ENCODE measurements at places on chromosomes 11 and 22.

DNA sequence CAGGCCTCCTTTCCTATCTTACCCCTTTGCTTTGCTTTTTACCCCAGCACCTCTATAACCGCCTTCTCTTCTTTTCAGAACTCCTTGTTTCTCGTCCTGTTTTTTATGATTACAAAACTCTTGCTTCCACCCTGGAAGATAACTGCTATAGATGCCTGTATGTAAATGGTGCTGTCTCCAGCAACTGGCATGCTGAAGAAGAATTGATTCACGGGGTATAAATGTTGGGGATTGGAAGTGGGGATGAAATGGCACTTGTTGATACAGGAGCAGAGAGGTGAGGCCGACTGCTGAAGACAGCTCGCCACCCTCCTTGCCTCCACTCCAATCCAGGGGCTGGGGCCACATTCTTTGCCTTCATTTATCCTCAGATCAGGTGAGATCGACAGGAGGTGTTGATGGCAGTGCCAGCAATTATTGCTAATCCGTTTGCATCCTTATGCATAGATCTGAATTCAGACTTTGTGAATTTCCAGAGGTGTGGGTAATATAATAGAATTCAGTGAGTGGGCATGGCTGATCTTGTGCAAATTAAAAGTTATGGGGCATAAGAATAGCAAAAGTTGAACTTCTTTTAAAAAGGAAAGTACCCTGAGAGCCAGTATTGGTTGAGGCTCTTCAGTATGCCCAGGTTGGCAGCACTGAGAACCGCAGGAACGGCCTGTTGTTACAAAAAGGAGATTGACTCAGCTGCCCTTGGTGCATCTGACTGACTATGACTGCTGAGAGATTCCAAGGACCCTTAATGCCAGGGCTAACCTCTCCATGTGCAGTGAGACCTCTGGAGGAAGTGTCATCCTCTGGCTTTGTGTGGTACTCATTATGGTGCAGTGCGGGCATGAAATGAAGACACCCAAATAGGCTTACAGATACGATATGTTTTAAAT is 5.3 kb downstream of the NEAT1 start:
- peak; percentile 86 for DNase-seq

GRCh38 chr22:25143156-25144076 is 56.2 kb upstream of the CRYBB3 start:
- DNase-seq, result no peak

- no peak for DNase-seq
Measured at GRCh38 chr11:103946793-103947545, 89.5 kb upstream of the DDI1 start.

GRCh38 chr22:17429516-17429915 is 60.3 kb downstream of the CECR2 start:
- DNase-seq, result no peak

DNA sequence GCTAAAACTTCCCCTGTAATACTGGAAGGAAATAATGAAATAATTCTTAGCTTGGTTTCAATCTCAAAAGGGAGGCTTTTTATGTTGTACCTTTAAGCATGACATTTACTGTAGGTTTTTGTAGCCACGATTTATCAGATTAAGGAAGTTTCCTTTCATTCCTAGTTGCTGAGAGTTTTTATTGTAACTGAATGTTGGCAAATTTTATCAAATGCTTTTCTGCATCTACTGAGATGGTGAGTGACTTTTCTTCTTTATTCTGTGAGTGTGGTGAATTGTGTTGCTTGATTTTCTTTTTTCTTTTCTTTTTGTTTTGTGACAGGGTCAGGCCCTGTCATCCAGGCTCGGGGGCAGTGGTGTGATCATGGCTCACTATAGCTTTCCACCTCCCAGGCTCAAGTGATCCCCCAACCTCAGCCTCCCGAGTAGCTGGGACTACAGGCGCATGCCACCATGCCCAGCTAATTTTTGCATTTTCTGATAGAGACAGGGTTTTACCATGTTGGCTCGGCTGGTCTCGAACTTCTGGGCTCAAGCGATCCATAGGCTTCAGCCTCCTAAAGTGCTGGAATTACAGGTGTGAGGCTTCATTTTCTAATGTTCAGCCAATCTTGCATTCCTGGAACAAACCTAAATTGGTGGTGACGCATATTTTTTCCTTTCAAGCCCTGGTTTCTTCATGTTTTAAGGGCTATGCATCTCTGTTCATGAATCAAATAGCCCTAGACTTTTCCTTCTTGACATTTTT is 26.2 kb downstream of the SUSD2 start:
- DNase-seq, result no peak

DNA sequence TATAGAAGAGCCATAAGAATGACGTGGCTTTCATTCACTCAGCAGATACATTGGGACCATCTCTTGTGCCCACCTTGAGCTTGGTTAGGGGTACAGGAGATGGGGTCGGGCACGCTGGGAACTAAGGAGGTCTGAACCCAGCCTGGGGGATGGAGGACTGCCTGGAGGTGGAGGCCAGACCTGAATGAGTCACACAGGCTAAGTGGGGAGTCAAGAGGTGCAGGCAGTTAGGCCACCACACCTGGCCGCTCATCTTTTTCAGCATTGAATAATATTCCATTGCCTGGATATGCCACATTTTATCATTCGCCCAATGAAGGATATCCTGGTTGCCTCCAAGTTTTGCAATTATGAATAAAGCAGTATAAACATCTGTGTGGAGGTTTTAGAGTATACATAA is 3.8 kb upstream of the PPIL2 start:
- no peak for DNase-seq

DNA sequence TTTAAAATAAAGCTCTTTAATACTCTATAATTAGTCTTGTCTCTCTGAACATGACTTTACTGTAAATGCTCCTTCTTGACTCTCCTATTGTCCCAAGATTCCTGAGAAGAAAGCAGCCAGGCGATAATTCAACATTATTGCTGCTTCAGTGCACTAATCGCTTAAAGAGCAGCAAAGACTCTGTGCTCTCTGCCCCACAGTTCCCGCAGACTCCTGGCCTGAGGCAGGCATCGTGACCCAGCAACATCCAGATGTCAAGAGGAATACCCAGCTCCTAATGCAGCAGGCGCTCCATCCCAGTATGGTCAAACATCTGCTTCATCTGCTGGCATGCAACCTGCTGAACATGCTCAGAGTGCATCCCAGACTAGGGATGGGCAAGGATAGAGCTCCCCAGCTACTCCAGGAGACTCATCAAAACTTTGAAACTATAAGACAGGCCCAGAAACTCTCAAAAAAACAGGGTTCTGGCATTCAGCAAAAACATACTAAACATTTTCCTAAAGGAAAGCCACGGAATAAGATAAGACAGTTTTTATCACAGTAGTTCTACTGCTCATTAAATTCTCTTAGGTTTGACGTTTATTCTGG is 270.0 kb downstream of the SOX6 start:
- no peak for DNase-seq

- DNase-seq, result no peak
Measured at GRCh38 chr11:23755769-23756168, 741.1 kb upstream of the LUZP2 start.

GRCh38 chr11:96339706-96340554 is 3.1 kb downstream of the MAML2 start:
- DNase-seq, result no peak

DNA sequence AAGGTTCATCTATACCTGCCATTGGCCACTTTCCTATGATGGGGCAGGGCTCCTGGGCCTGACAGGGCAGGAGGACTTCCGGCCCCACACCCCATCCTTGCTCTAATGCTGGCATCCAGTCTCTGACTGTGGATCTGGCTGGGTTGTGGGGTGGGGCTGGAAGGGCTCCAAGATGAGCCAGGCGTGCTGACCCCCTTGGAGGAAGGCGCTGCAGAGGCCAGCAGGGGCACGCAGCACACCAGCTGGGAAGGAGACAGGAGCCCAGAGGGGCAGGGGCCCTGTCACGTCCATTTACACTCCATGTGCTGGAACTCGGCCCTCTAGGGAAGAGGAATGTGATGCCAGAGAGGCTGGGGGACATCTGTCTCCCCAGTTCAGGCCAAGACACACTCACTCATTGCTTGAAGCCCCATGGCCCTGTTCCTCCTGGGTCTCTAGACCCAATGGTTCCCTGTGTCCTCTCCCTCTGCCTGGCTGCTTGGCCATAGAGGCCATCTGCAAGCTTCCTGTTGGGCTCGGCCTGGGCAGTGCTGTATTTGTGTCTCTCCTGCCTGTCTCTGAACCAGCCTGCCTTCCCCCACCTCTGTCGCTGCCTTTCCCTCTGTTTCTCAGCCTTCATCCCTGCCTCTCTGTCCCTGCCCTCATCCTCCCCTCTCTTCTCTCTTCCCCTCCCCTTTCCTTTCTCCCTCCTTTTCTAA is 67.5 kb upstream of the NECTIN1 start:
- DNase-seq, result no peak

DNA sequence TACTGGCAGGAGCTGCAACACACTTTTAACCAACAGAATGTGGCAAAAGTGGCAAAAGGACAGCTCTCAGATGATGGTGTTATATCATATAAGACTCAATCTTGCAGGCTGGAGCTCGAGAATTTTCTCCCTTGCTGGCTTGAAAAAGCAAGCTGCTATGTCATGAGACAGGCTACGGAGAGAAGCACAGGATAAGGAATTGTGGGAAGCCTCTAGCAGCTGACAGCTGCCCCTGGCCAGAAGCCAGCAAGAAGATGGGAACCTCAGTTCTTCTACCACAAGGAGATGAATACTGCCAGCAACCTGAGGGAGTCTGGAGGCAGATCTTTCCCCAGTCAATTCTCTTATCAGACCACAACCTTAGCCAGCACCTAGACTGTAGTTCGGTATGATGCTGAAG is 24.6 kb downstream of the FXYD6 start:
- no peak for DNase-seq

GRCh38 chr22:30806391-30806861 is 111.8 kb downstream of the OSBP2 start:
- DNase-seq, result no peak

GRCh38 chr11:124346311-124346955 is 26.4 kb upstream of the OR8D2 start:
- DNase-seq, result no peak

GRCh38 chr22:37288521-37288920 is 6.2 kb downstream of the CYTH4 start:
- no peak for DNase-seq

- DNase-seq, result no peak
Measured at GRCh38 chr11:112165049-112165448, 1.2 kb upstream of the IL18 start.

DNA sequence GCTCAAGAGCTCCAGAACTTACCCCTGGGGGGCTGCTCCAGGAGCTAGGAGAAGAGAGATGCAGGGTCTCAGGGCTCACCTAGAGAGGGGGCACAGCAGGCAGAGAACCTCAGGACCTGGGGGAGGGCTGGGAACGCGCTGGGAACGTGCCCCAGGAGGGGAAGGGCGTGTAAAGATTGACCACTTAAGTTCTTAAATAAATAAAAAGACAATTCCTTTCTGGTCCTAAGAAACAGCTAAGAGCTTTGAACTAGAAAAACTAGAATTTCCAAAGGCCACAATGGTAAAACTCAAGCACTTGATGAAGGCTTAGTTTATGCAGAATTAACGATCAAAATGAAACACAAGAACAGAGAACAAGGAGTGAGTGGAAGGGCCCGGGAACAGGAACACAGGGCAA is 89.1 kb downstream of the CELSR1 start:
- DNase-seq, result no peak

DNA sequence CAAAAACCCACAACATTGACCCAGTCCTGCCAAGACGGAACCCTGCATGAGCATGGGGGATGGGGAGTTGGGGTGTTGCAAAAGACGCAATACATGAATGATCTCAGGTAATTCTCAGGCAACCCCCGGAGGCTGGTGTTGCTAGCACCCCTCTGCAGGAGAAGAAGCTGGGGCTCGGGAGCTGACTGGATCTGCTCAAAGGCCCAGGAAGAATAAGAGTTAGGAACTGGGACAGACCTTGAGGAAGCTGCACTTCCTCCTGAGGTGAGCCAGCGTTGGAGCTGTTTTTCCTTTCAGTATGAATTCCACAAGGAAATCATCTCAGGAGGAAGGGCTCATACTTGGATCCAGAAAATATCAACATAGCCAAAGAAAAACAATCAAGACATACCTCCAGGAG is at the start of gene KRTAP5-9:
Gene KRTAP5-9 (plus strand): TSS at position 301 of the 400 bp plus-strand sequence. CDS start 238 bp downstream, outside the sequence.
- no peak for DNase-seq

GRCh38 chr11:81888391-81888790 is 845.3 kb downstream of the FAM181B start:
- no peak for DNase-seq

DNA sequence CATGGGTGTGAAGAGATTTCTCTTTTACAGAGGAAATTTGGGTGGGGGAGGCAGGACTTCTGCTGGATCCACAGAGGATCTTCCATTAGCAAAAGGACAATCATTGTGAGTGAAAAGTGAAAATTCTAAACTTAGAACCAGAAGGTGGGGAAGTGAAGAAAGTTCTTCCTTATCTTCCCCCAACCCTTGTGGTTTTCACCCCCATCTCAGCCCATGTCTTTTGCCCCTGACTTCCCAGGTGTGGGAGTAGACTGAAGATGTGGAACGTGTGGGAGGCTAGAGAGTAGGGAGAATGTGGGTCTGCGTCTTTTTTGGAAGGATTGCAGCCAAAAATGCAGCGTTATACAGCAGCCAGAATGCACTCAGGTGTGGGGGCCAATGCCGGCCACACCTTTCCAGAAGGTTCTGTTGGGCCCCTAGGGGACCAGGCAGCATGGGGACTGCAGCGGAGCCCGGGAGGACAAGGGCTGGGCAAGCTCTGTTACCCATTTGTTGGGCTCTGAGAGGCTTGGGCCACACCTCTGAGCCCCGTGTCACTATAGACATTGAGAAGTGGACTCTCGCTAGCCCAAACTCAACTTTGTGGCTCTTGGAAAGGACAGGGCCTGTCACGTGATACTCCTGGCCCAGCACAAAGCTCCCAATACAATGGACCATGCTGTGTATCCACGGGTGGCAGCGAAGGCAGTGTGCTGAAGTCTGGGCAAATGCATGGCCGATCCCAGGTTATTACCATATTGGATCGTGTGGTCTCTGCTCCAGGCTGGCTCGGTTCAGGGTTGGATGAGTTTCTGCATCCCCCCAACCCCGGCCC is 32.8 kb upstream of the LINC01488 start:
- no peak for DNase-seq

GRCh38 chr11:32902089-32902665 is 9.6 kb downstream of the QSER1 start:
- DNase-seq, result no peak

DNA sequence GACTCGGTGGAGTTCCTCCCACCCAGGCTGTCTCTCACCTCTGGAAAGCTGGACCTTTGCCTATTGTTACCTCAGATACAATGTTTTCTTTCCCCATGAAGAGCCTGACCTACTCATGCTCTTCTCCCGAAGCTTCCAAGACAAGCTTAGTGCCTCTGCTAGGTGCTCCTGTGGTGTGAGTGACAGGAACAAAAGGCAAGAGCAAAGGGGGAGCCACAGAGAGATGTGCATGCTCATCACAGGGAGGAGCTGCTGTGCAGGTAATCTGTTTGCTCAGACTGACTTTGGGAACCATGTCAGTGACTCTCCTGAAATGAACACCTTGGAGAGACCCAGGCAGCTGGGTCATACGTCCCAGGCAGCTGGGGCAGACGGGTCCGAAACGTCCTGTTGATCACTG is 53.6 kb upstream of the VSTM5 start:
- no peak for DNase-seq

GRCh38 chr11:6405052-6405667 is 13.7 kb downstream of the APBB1 start:
- no peak for DNase-seq

GRCh38 chr11:69307871-69308431 is 14.0 kb downstream of the MYEOV start:
- no peak for DNase-seq

- DNase-seq, result no peak
Measured at GRCh38 chr22:50564289-50564688, 1.6 kb upstream of the SYCE3 start.

Data from hematopoietic multipotent progenitor cell treated with erythropoietin and hydrocortisone succinate and interleukin-3 and kit ligand, for 17 days (in vitro differentiated cells).